Lung (tissue), 17 donors: ENCODE measurements at places on chromosomes 6 and 20. TPM values are rescaled to one million over a fixed set of nuclear protein-coding genes. Genes with fewer than 3 reads are reported as not detected.

DNA sequence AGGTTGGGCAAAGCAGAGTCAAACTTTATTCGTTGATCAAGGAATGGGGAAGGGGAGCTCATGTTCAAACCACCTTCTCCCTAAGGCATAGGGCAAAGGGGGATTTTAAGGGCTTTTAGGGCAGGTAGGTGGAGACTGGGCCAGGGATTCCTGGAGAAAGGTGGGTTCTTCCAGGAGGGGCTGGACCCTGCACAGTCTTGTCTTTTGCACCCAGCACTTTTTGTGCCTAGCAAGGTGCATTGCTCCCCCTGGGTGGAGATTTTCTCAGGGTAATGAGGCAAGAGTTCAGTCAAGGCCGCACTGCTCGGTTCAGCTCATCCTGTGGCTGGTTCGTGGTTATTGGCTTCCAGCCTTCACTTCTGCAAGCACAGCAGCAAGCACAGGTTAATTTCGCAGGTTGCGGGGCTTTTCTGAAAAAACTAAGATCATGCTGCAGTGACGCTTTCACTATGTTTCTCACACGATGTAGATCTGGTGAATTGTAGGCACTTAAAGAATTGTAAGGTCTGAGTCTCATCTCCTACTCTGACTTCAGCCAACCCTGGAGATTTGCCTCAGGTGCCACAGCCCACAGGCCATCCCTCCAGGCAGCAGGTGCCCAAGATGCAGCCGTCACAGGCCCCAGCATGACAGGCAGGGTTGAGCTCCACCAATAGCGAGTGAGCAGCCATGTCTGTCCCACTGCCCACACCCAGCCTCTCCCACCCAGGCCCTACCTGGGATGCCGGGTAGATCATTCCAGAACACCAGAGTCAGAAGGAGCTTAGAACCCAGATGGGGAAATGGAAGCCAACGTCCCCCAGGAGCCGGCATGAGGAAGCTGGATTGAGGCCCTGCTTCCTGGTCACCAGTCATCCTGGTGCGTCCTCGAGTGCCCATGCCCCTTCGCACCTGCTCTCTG is 37.1 kb downstream of the SUN5 start:
- H3K36me3 ChIP-seq = no peaks in the 10 kb centered on the region
- no peak for DNase-seq
- H3K27me3 ChIP-seq = no peaks in the 10 kb centered on the region
- H3K27ac ChIP-seq = no peak overlapping the region
- H3K4me1 ChIP-seq = peaks cover 2% of the 10 kb centered on the region

DNA sequence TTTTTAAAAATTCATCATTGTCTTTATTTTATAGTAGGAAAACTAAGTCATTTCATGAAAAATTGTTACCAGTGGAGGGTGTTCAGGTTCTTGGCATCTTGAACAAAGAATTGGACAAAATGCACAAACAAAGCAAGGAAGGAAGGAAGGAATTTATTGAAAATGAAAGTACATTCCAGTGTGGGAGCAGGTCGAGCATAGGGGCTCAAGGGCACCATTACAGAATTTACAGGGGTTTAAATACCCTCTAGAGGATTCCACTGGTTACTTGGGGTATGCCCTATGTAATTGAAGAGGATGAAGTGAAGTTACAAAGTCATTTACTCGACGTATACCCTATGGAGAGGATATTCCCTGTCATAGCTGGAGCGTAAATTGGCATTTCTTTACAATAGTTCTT is 37.4 kb upstream of the HDAC2 start:
- no peaks in the 10 kb centered on the region for H3K36me3 ChIP-seq
- H3K27ac ChIP-seq = no peak overlapping the region
- H3K27me3 ChIP-seq = no peaks in the 10 kb centered on the region

DNA sequence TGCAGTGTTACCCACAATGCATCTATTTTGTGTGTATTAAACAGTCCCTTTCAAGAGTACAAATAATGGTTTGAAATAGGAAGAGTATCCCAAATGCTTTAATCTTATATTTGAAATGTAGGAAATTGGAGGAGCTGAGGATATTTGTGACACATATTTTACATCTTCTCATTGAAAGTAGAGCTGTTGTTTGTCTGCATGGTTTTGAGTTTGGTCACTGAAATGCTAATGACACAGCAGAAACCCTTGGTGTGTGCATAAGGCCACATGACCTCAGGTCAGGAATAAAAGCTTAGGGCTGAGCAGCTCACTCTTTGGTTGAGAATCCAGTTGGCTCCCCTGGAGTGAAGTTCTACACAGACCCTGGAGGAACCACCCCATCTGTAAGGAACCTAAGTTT is 49.8 kb downstream of the TPD52L1 start:
- H3K27me3 ChIP-seq = no peaks in the 10 kb centered on the region
- H3K27ac ChIP-seq = no peak overlapping the region
- no peak overlapping the region for H3K4me3 ChIP-seq

DNA sequence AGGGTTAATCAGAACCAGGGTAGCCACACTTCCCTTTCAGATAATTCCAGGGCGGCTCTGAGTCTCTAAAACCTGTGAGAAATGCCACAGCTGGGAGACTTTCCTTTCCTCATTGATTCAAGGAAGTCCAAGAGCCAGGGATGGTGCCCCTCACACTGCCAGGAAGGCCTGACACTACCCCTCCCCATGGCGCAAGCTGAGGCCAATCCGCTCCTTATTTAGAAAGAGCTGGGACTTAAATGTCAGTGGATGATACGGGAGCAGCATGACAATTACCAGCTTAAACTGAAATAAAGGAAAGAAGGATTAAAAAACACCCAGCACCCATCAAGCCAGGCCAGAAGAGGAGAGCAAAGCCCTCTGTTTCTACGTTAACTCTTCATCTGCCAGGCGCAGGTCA is 244.4 kb downstream of the LRFN2 start:
- no peaks in the 10 kb centered on the region for H3K27me3 ChIP-seq
- H3K4me1 ChIP-seq = no peaks in the 10 kb centered on the region
- no peak overlapping the region for H3K27ac ChIP-seq
- H3K4me3 ChIP-seq = no peak overlapping the region

Gene SLC35A1
- polyA plus RNA-seq = 32.7 TPM
